ENCODE measurements at places on chromosomes 6 and 20. TPM values are rescaled to one million over a fixed set of nuclear protein-coding genes. Genes with fewer than 3 reads are reported as not detected.

GRCh38 chr20:33606118-33606771 is 55.9 kb upstream of the C20orf144 start:
- DNase-seq = no peak

DNA sequence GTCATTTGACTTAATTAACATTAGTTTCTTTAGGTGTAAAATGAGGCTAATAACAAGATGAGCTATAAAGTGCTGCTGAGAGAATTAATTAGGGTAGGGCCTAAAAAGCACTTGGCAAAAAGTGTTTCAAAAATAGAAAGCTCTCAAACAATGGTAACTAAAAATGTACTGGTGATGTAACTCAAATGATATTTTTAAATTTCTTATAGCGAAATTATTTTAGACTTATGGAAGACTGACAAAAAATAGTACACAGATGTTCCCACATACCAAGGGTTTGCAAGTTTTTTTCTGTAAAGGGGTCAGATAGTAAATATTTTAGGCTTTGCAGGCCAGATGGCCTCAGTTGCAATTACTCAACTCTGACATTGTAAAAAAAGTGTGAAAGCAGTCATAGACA is 190.7 kb upstream of the UFL1 start:
- no peak for DNase-seq

- DNase-seq = no peak
Measured at GRCh38 chr6:53686355-53686940, 20.9 kb upstream of the KLHL31 start.

- DNase-seq = no peak
Measured at GRCh38 chr20:37699202-37699601, 5.4 kb downstream of the CTNNBL1 start.

DNA sequence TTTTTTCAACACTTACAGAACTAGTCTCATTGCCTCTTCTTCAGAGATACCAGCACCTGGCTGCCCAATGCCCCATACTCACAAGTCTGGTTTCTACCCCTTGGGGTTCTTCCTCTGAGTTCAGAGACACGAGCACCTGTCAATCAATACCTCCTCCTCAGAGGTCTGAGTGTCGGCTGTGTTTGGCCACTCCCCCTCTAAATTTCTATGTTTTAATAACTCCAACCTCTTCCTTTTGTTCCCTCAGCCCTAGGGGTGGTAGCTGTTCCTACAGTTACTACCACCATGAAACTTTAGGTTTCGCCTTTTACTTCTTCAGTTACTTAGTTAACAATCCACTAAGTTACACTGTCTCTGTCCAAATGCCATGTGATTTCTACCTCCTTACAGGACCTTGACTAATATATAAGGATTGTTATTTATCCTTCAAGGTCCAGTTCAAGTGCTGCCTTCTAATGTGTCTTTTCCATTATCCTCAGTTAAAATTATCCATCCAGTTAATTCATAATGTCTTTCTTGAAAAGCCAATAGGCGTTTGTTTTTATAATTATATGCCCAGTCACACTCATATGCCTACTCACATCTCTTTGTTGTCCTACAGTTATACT is 14.6 kb upstream of the PHF20 start:
- DNase-seq = no peak

Gene LYRM4
- 28.9 TPM for total RNA-seq

- no peak for DNase-seq
Measured at GRCh38 chr6:101845621-101846020, 452.1 kb downstream of the GRIK2 start.

DNA sequence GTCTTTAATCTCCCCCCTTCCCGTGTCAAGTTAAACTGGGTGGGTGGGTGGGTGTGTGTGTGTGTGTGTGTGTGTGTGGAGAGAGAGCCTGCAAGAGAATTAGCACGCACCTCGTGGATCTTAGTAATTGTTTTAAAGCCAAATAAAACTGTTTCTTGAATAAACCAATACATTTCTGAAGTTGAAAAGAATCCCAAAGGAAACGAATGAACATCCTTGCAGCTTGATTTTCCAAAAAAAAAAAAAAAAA is 381 bp upstream of the BICRAL start:
- no peak for DNase-seq

Gene RHAG
- not detected for total RNA-seq

- no peak for DNase-seq
Measured at GRCh38 chr20:12638633-12639312, 370.0 kb upstream of the SPTLC3 start.

DNA sequence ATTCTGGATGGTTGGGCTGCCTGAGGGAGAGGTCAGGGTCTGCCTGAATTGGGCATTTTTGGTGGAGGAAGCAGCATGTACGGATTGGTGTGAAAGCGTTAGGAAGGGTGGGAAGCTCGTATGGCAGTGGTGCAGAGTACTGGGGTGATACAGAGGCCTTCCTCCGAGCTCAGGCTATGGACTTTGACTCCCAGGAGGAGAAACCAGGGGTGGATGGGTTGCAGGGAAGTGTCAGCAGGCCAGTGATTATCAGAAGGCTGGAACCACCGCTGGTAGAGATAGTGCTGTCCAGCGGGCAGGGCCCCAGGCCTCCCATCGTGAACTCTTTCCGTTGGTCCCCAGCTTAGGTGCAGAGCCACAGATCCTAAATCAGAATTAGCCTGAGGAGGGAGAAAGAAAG is 5.3 kb downstream of the WFDC5 start:
- no peak for DNase-seq

Gene TCF15
- not detected for total RNA-seq

- peak; percentile 55 for DNase-seq
Measured at GRCh38 chr20:33554914-33555420, 65.1 kb downstream of the CBFA2T2 start.

GRCh38 chr6:7052443-7053011 is 55.2 kb upstream of the RREB1 start:
- DNase-seq = no peak

GRCh38 chr6:133674661-133675060 is 214.3 kb upstream of the TCF21 start:
- DNase-seq = no peak

- no peak for DNase-seq
Measured at GRCh38 chr20:56750430-56750829, 121.3 kb downstream of the TFAP2C start.

Gene GHRH
- total RNA-seq = not detected

Gene WFDC10B
- total RNA-seq = not detected

DNA sequence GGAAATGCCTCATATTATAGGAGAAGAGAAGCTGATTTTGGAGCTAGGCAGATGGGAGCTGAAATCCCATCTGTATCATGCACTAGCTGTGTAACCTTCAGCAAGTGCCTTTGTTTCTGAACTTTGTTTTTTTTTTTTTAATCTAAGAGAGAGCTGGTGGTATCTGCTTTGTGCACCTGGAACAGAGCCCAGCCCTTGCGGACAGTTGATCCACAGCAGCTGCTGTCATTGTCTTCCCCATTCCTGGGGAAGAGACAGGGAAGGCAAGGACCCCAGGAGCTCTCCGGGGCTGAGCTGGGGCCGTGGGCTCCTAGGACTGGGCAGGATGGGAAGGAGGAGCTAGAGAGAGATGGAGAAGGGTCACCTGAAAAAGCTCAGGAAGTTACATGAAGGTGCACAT is 92.1 kb downstream of the SYNJ2 start:
- no peak for DNase-seq

DNA sequence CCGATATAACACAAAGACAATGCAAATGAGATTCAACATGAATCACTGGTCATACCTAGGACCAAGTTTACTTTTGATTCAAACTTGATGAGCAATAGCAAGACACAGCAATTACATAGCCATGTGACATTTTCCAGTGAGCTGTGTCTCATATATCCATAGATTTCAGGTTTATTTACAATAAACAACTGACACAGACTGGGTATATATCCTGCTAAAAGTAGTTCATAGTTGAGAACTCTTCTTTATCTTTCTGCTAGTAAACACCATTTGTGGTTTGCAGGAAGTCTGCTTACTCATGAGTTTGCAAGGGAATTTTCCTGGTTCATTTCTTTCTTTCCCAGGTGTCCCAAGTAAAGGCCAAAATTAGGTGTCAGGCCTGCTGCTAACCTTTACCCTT is 343.4 kb downstream of the KIF16B start:
- no peak for DNase-seq

DNA sequence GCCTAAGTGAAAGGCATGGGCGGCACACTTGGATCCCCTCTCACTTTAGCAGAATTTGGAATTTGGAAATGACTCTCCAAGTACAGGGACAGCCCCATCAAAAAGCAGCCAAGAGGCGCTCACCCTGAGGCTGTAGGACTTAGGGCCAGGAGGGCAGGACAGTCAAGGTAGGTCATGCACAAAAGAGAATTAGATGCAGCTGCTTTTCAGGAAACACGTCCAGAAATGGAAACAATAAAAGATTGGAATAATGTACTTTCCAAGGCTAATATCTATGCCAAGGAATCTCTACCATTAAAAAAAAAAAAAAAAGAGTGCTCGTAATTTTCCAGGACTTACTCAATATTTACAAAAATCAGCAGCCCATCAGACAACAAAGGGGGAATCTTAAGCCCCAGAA is 19.9 kb downstream of the PREP start:
- no peak for DNase-seq

DNA sequence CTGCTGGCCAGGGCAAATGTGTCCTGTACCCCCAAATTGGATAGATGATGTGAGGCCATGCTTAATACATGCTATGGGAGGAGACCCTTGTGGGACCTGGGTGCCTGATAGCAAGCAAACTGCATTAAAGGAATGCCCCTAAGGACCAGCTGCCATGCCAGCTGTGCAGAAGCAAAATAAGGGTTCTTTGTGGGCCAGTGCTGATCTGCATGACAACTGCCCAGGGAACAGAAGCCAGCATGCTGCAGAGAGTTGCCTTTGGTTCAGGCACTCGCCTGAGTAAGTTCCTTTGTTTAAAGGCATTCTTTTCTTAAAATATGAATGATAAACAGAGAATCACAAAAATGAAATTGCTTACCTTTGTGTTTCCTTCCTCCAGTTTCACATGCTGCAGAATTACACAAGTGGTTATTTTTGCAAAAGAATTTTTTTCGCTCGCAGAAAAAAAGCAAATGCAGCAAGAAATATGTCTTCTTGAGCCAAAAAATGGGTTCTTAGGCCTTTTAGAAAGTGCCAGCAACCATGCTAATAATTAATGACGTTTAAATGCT is 6.9 kb upstream of the SYNDIG1 start:
- DNase-seq = no peak

Gene REM1
- total RNA-seq = not detected

- no peak for DNase-seq
Measured at GRCh38 chr20:47849006-47849405, 63.7 kb upstream of the SULF2 start.

Gene C20orf141
- total RNA-seq = not detected

- DNase-seq = no peak
Measured at GRCh38 chr6:52671676-52672075, 763 bp downstream of the TMEM14A start.

- DNase-seq = peak; percentile 63
Measured at GRCh38 chr6:127514773-127515227, 4.3 kb downstream of the MTCL3 start.

GRCh38 chr6:72968704-72969103 is 256.6 kb downstream of the KHDC1L start:
- DNase-seq = no peak

DNA sequence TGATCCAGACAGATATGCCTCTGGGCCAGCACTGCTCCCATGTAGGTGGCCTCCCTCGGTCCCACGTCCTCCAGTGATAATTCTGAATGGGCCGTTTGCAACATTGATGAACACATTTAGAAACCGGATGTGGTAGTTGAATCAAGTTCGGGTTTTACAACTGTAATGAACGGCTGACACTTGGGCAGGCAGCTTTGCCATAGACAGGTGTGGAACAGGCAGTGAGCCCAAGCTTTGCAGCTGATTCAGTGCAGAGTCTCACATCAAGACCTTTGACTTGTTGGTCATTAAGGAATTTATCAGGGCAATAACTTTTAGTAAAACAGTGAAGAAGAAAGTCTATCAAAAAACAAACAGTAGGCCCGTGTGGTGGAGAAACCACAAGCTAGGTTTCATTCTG is 466.6 kb upstream of the AGPAT4 start:
- DNase-seq = no peak

- DNase-seq = no peak
Measured at GRCh38 chr6:113645576-113645970, 211.6 kb upstream of the MARCKS start.

GRCh38 chr20:22833851-22834250 is 201.3 kb upstream of the SSTR4 start:
- no peak for DNase-seq

Gene IMPG1
- total RNA-seq = not detected

GRCh38 chr6:51241376-51241775 is 422.7 kb downstream of the TFAP2B start:
- no peak for DNase-seq

DNA sequence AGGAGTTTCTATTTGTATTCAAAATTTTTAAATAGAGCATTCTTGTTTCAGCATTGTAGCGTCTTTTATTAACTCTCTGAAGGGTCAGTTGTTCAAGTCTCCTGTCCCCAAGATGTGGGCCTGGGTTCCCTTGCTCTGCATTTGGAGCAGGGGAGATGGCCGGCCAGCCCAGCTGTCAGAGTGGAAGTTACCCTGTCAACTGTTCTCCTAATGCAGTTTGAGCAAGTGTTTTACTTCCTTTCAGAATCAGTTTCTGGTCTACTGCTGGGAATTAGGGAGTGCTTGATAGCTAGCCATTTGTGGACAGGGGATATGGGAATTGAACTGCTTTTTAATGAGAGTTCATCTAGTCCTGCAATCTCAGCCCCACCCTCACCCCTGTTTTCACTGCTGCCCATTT is 116.6 kb downstream of the QKI start:
- no peak for DNase-seq

DNA sequence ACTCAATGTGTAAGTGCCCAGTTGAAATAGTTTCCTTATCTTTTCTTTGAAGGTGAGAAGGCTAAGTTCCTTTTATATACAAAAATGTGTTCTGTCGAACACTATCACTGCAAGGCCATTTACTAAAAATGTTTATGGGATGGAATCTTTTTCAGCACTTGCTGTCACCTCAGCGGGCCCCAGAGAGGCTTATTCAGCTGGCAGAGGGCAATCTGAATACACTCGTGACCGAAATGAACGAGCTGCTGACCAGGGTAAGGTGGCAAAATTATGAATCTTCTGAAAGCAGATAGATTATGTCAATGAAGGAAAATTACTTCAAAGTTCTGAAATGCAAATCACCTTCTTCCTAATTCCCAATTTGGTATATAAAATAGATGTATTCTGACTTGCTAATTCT is 340.2 kb downstream of the ARHGAP18 start:
- no peak for DNase-seq

DNA sequence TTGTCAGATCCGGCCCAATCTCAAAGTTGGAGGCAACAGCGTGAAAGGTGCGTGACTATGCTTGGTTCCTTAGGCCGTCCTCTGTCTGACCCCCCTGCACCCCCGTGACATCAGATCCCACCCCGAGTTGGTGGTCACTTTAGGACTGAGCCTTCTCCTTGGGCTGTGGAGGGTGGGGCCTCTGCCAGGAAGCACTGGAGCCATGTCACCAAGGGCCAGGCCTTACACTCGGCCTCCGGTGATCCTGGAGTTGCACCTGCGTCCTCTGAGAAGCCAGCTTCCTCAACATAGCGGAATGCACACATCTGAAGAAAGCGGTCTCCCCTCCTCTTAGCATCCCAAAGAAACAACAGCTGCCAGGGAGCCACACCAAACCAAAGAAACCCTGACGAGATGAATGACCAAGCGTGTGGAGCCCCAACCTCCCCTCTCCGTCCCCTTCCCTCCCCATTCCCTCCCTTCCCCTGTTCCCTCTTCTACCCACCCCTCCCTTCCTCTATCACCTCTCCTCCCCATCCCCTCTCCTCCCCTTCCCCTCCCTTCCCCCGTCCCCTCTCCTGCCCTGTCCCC is 182.6 kb downstream of the TTLL2 start:
- DNase-seq = no peak

Gene ARMH2
- 0.97 TPM for total RNA-seq

- no peak for DNase-seq
Measured at GRCh38 chr6:34074064-34074742, 71.7 kb downstream of the GRM4 start.

Gene CFAP206
- total RNA-seq = not detected

Gene ANKRD66
- not detected for total RNA-seq

All from activated CD8-positive, alpha-beta T cell treated with anti-CD3 and anti-CD28 coated beads, Interleukin-2, amount 10 ng/mL, durations not matched to agents 7 days and 5 days (primary cell).